ENCODE measurements at places on chromosomes 11 and 22.

GRCh38 chr11:20368438-20368837 is 4.9 kb downstream of the HTATIP2 start:
- no peak for DNase-seq

GRCh38 chr11:1305501-1306056 is 3.9 kb downstream of the TOLLIP start:
- peak; percentile 40 for DNase-seq

GRCh38 chr11:36452236-36452940 is 57.7 kb downstream of the TRAF6 start:
- DNase-seq = no peak

- no peak for DNase-seq
Measured at GRCh38 chr11:77542296-77542695, 47.5 kb upstream of the AQP11 start.

- no peak for DNase-seq
Measured at GRCh38 chr22:44347549-44347948, 34.8 kb upstream of the SHISAL1 start.

- no peak for DNase-seq
Measured at GRCh38 chr11:130455483-130456127, 7.2 kb downstream of the ADAMTS15 start.

Data from activated CD8-positive, alpha-beta memory T cell treated with anti-CD3 and anti-CD28 coated beads, Interleukin-2, amount 50 U/mL, for 48 hours (primary cell).